ENCODE measurements at places on chromosomes 13 and 19. TPM values are rescaled to one million over a fixed set of nuclear protein-coding genes. Genes with fewer than 3 reads are reported as not detected.

NAPSA gene
- total RNA-seq = 41.0 TPM

CGB1 gene
- not detected for total RNA-seq

ZNF738 gene
- total RNA-seq = 16.6 TPM

- H3K36me3 ChIP-seq = peaks cover 7% of the 10 kb centered on the region
- peak overlapping the region; percentile 10 for H3K4me3 ChIP-seq
- H3K27me3 ChIP-seq = no peaks in the 10 kb centered on the region
- peak; percentile 36 for DNase-seq
- peak overlapping the region; percentile 72 for H3K27ac ChIP-seq
- peaks cover 13% of the 10 kb centered on the region for H3K4me1 ChIP-seq
Observed at GRCh38 chr13:102779436-102780159, 6.0 kb upstream of the TEX30 start.

DNA sequence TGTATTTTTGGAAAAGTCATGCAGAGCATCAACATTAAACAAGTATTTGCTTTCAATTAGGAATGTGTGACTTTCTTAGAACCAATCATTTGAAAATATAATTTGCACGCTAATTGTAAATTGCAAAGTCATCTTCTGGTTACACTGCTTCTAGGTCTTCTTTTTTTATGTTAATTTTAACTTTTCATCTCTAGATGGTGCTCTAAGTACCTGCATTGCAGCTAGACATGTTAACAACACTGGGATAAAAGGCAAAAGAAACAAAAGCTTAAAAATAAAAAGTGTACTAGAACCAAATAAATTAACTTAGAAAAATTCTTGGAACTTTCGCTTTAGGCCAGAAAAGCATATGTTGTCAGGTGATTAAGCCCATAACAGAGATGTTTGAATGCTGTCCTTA lies 2758.2 kb downstream of the PCDH9 start:
- H3K36me3 ChIP-seq = no peaks in the 10 kb centered on the region
- no peaks in the 10 kb centered on the region for H3K4me1 ChIP-seq
- no peak overlapping the region for H3K4me3 ChIP-seq
- no peak overlapping the region for H3K27ac ChIP-seq

ZNF772 gene
- total RNA-seq = 8.3 TPM

CYP2A6 gene
- total RNA-seq = not detected

KCTD15 gene
- total RNA-seq = 6.2 TPM

DNA sequence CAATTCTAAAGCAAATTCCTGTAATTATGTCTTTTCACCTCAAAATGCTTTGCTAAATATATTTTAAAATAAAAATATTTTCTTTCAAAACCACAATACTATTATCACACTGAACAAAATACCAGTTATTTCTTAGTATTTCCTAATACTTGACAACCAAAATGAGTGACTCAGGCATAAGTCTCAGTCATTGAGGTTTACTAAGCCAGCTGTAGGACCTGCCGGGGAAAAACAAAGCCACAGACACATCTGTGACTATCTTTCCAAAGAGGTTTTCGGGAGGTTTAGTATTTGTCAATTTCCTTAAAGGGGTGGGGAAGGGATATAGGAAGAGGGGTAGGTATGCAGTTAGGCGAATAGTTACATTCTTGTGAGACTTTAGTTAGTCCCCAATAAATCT lies 3.2 kb upstream of the ZNF235 start:
- peaks cover 3% of the 10 kb centered on the region for H3K36me3 ChIP-seq
- no peak overlapping the region for H3K4me3 ChIP-seq
- DNase-seq = no peak
- H3K4me1 ChIP-seq = peaks cover 9% of the 10 kb centered on the region
- H3K27me3 ChIP-seq = no peaks in the 10 kb centered on the region
- no peak overlapping the region for H3K27ac ChIP-seq

ATP4B gene
- total RNA-seq = not detected

GRCh38 chr19:54470991-54471782 lies 1.9 kb downstream of the CDC42EP5 start:
- DNase-seq = no peak
- no peak overlapping the region for H3K4me3 ChIP-seq
- peaks cover 38% of the 10 kb centered on the region for H3K27me3 ChIP-seq
- H3K4me1 ChIP-seq = peaks cover 9% of the 10 kb centered on the region
- H3K36me3 ChIP-seq = no peaks in the 10 kb centered on the region
- no peak overlapping the region for H3K27ac ChIP-seq

DNA sequence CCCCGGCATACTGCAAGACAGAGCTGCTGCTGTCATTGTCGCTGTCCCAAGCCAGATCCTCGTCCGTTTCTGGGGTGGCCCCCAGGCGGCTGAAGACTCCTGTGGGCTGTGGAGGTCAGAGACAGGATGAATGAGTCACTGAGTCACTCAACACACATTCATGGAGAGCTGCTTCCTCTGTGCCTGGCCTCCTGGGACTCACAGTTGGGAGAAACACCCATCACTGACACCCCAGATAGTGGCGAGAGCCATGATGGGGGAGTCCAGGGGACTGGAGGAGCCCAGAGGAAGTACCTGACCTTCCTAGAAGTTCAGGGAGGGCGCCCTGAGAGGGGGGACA lies 26.0 kb downstream of the C19orf47 start:
- H3K4me3 ChIP-seq = no peak overlapping the region
- no peaks in the 10 kb centered on the region for H3K27me3 ChIP-seq
- peaks cover 21% of the 10 kb centered on the region for H3K36me3 ChIP-seq
- no peaks in the 10 kb centered on the region for H3K4me1 ChIP-seq
- DNase-seq = no peak

DNA sequence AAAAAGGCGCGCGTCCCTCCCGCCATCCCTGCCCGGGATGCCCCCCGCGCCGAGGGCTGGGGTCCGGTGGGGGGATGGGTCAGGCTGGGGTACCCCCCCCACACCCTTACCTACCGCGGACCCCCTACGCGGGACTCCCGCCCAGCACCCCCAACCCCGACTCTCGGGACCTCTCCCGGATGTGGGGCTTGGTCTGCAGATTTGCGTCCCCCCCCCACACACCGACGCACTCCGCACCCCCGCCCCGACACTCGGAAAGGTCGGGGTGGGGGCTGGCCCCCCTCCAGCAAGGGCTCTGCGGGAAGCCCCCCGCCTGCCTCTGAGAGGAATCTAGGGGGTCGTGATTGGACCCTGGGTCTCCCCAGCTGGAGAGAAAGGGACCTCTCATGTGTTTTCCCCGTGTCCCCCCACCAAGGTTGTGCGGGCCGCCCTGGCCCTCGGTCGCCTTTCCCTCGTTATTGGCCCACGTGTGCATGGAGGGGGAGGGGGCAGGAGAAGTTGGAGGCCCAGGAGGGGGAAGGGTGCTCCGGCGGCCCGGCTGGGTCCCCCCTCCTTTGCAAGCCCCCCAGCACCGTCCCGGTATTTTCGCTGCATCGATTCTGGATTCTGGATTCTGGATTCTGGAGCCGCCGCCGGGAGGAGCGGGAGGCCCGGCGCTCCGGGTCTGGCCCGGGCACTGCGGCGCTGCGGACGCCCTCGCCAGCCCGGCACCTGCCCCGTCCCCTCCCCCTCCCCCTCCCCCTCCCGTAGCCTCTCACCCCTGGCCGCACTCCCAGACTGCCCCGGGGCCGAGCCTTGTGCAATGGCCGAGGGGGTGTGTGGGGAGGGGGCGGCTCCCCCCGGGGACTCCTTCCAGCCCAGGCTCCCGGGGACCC lies 607 bp downstream of the NFIC start:
- H3K27me3 ChIP-seq = no peaks in the 10 kb centered on the region
- peak; percentile 36 for DNase-seq
- peak overlapping the region; percentile 72 for H3K4me3 ChIP-seq
- peaks cover 40% of the 10 kb centered on the region for H3K4me1 ChIP-seq
- H3K27ac ChIP-seq = no peak overlapping the region

NAPA gene
- 75.1 TPM for total RNA-seq

- no peak for DNase-seq
- peaks cover 19% of the 10 kb centered on the region for H3K27me3 ChIP-seq
- no peaks in the 10 kb centered on the region for H3K4me1 ChIP-seq
Observed at GRCh38 chr19:5536337-5536894, 31.3 kb downstream of the TINCR start.

DNA sequence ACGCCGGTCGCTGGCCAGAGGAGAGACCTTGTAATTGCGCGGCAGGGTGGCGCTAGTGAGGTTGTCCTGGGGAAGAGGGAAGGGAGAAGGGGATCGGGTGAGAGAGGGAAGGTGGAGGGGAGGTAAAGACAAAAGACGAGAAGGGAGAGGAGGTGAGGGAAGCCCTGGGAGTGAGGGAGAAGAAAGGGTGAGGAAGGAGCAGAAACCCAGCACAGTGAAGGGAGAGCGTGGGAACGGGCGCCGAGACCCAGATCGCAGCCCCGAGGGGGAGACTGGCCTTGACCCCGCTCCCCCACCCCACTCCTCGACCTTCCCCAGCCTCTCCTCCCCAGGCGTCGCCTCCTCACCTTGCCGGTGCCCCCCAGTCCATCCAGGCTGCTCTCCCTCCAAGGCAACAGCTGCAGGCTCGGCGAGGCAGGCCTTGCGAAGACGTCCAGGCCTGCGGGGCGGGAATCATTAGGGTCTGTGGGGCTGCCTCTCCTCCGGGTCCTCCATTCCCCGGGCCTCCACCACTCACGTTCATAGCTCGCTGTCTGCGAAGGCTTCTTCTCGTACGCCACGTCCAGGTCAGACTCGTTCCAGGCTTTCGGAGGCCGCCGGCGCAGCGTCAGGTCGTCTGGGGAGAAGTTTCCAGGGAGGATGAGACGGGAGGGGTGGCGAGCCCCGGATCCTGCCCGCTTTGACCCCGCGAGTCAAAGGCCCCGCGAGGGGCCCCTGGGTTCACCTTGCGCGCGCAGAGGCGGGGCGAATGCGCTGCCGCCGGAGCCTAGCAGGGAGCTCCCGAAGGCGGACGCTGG lies 8.8 kb downstream of the PPP1R13L start:
- H3K36me3 ChIP-seq = no peaks in the 10 kb centered on the region
- no peak for DNase-seq
- H3K27me3 ChIP-seq = peaks cover 30% of the 10 kb centered on the region
- H3K27ac ChIP-seq = no peak overlapping the region
- H3K4me3 ChIP-seq = no peak overlapping the region
- peaks cover 15% of the 10 kb centered on the region for H3K4me1 ChIP-seq

DNA sequence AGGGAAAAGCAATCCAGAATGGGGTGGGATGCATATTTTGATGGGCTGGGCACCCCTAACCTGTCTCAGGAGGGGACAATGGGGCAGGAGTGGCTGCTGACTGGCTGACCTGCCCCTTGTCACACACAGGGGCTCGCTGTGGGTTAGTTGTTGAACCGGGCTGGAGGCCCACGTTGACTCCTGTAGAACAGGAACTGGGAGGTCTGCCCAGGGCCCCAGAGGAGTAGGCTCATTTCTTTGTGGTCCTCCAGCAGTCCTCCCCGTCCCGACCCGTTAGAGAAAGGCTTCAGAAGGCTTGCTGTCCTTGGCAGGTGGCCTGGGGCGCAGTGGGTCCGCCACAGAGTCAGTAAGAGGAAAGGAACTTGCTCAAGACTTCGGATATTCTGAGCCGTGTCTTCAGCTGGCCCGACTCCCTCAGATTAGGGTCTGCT lies 70.1 kb downstream of the COL4A1 start:
- DNase-seq = no peak
- peaks cover 29% of the 10 kb centered on the region for H3K27me3 ChIP-seq
- H3K27ac ChIP-seq = no peak overlapping the region
- no peak overlapping the region for H3K4me3 ChIP-seq
- H3K4me1 ChIP-seq = no peaks in the 10 kb centered on the region

- H3K4me3 ChIP-seq = no peak overlapping the region
- peaks cover 4% of the 10 kb centered on the region for H3K4me1 ChIP-seq
- H3K36me3 ChIP-seq = no peaks in the 10 kb centered on the region
Observed at GRCh38 chr19:17610384-17610783, 54.9 kb downstream of the COLGALT1 start.

- H3K27ac ChIP-seq = no peak overlapping the region
- DNase-seq = no peak
- H3K27me3 ChIP-seq = no peaks in the 10 kb centered on the region
- peaks cover 1% of the 10 kb centered on the region for H3K36me3 ChIP-seq
Observed at GRCh38 chr19:32877977-32878745, 8.6 kb upstream of the SLC7A9 start.

- H3K27ac ChIP-seq = peak overlapping the region; percentile 93
- peaks cover 59% of the 10 kb centered on the region for H3K4me1 ChIP-seq
- peak overlapping the region; percentile 90 for H3K4me3 ChIP-seq
Observed at GRCh38 chr19:46351241-46352041, 4.6 kb downstream of the PPP5C start.

ZNF726 gene
- total RNA-seq = 22.3 TPM

GRCh38 chr13:113741191-113741668 lies 17.8 kb upstream of the TMEM255B start:
- peaks cover 29% of the 10 kb centered on the region for H3K4me1 ChIP-seq
- H3K4me3 ChIP-seq = no peak overlapping the region
- H3K27ac ChIP-seq = no peak overlapping the region
- peak; percentile 37 for DNase-seq

GRCh38 chr13:68046903-68047302 lies 816.8 kb upstream of the PCDH9 start:
- no peak overlapping the region for H3K4me3 ChIP-seq
- DNase-seq = no peak
- H3K27me3 ChIP-seq = no peaks in the 10 kb centered on the region
- H3K36me3 ChIP-seq = no peaks in the 10 kb centered on the region
- no peak overlapping the region for H3K27ac ChIP-seq
- H3K4me1 ChIP-seq = no peaks in the 10 kb centered on the region

IQCN gene
- not detected for total RNA-seq

DNA sequence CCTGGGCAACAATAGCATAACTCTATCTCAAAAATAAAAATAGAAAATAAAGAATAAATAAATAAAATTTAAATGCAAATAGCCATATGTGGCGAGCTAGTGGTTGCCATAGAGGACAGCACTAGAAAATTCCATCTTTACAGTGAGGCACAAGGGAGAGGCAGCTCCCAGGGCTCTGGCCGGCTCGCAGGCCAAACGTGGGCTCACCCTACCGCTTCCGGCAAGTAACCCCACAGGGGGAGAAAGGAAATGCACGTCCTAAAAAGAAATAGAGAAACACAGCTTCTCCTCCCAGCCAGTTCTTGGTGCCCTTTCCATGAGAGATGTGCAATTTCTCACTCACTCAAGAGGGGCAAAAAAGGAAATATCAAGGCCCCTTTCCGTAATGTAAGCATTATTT lies 12.4 kb upstream of the GRWD1 start:
- no peak overlapping the region for H3K4me3 ChIP-seq
- no peaks in the 10 kb centered on the region for H3K4me1 ChIP-seq
- H3K27me3 ChIP-seq = peaks cover 7% of the 10 kb centered on the region
- no peak overlapping the region for H3K27ac ChIP-seq

DNA sequence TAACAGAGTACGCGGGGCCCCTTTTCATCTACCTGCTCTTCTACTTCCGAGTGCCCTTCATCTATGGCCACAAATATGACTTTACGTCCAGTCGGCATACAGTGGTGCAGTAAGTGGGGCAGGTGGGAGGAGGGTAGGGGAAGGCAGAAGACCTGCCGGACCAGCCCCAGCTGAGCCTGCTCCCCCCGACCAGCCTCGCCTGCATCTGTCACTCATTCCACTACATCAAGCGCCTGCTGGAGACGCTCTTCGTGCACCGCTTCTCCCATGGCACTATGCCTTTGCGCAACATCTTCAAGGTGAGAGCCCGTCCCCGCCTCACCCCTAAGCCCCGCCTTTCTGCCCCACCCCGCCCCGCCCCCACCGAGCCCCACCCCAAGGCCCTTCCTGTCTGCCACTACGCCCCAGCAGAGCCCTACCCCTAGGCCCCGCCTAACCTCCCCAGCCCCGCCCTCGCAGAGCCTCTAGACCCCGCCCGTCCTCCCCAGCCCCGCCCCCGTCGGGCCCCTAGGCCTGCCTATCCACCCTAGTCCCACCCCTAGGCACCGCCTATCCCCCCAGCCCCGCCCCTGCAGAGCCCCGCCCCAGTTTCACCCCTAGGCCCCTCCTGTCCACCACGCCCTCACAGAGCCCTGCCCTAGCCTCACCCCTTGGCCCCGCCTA lies 7.7 kb downstream of the NDUFB7 start:
- peak overlapping the region; percentile 65 for H3K27ac ChIP-seq
- DNase-seq = peak; percentile 60
- peaks cover 9% of the 10 kb centered on the region for H3K36me3 ChIP-seq
- no peak overlapping the region for H3K4me3 ChIP-seq

GRCh38 chr19:49570138-49570856 lies 10.1 kb downstream of the NOSIP start:
- H3K4me3 ChIP-seq = no peak overlapping the region
- H3K27me3 ChIP-seq = no peaks in the 10 kb centered on the region
- peak overlapping the region; percentile 0 for H3K27ac ChIP-seq
- H3K4me1 ChIP-seq = peaks cover 53% of the 10 kb centered on the region

All from activated naive CD4-positive, alpha-beta T cell treated with anti-CD3 and anti-CD28 coated beads for 36 hours (primary cell).